ENCODE measurements at places on chromosomes 7 and 10.

DNA sequence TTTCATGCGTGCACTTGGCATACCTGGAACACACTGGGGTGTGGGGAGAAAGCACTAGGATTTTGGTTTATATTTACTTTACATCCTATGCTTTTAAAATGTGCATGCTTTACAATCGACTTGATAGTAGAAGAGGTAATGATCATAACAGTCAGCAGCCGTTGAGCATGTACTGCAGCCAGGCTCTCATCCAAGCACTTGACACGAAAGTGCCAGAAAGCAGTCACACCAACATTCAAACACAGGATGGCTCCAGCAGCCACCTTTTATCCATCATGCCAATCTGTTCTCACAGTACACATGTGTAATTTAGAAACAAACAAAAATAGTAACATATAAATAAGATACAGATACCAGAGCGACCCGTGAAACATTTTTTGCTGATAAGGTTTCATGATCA lies 1.2 kb upstream of the FAM241B start:
- H3K36me3 ChIP-seq, result no peaks in the 10 kb centered on the region
- H3K27me3 ChIP-seq, result peaks cover 51% of the 10 kb centered on the region
- H3K4me3 ChIP-seq, result no peak overlapping the region
- no peak overlapping the region for H3K27ac ChIP-seq
- H3K4me1 ChIP-seq, result no peaks in the 10 kb centered on the region

GRCh38 chr7:22445140-22445743 lies 54.7 kb downstream of the STEAP1B start:
- H3K36me3 ChIP-seq, result no peaks in the 10 kb centered on the region
- no peak overlapping the region for H3K4me3 ChIP-seq
- peak; percentile 8 for DNase-seq
- H3K27me3 ChIP-seq, result no peaks in the 10 kb centered on the region

GRCh38 chr10:127910464-127910770 lies 3.5 kb downstream of the PTPRE start:
- DNase-seq, result no peak
- H3K27ac ChIP-seq, result no peak overlapping the region
- no peak overlapping the region for H3K4me3 ChIP-seq
- H3K36me3 ChIP-seq, result no peaks in the 10 kb centered on the region
- no peaks in the 10 kb centered on the region for H3K27me3 ChIP-seq
- H3K4me1 ChIP-seq, result peaks cover 4% of the 10 kb centered on the region

DNA sequence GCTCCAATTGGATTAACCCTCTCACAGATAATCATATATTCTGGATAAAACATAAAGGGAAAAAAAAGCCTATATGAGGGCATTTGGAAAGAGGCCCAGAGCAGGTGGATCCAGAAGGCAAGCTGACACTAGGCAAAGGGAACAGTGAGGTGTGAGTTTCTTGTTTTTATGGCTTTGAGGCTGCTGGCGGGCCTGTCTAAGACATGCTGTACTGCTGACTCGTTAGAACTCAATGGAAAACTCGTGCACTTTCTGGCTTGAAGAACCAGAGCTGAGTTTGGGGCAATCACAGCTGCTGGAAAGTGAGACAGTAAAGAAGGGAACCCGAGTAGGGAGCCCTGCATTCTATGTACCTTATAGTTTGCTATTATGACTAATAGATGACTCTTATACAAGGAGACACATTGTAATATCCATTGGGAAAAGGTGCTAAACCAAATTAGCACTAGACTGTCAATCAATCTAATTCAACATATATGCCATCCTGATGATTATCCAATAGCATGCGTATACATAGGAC lies 637.1 kb downstream of the GATA3 start:
- no peaks in the 10 kb centered on the region for H3K36me3 ChIP-seq
- no peaks in the 10 kb centered on the region for H3K4me1 ChIP-seq
- H3K27me3 ChIP-seq, result no peaks in the 10 kb centered on the region
- no peak overlapping the region for H3K4me3 ChIP-seq
- DNase-seq, result no peak

DNA sequence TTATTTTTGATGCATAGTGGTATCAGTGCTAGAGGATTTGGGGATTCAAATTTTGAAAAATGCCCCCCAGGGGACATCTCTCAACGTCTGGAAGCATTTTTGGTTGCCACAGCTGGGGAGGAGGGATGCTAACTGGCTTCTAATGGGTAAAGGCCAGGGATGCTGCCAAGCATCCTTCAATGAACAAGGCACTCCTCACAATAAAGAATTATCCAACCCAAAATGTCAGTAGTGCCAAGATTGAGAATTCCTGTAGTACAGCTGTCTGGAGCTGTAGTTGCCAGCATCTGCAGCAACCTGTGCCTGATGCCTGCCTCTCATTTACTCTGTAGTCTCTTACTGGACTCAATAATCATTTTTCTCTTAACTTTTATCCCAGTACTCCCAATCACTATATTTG lies 53.5 kb downstream of the SEPTIN7 start:
- H3K4me1 ChIP-seq, result peaks cover 2% of the 10 kb centered on the region
- no peak for DNase-seq
- H3K36me3 ChIP-seq, result peaks cover 5% of the 10 kb centered on the region

GRCh38 chr10:34626158-34626880 lies 188.8 kb downstream of the PARD3 start:
- H3K36me3 ChIP-seq, result no peaks in the 10 kb centered on the region
- H3K4me3 ChIP-seq, result no peak overlapping the region
- no peak overlapping the region for H3K27ac ChIP-seq
- no peaks in the 10 kb centered on the region for H3K27me3 ChIP-seq
- H3K4me1 ChIP-seq, result no peaks in the 10 kb centered on the region
- DNase-seq, result no peak

- H3K27ac ChIP-seq, result no peak overlapping the region
- H3K27me3 ChIP-seq, result peaks cover 12% of the 10 kb centered on the region
- no peaks in the 10 kb centered on the region for H3K36me3 ChIP-seq
- no peak overlapping the region for H3K4me3 ChIP-seq
Measured at GRCh38 chr10:118955951-118956801, 73.3 kb upstream of the NANOS1 start.

GRCh38 chr7:8594115-8594514 lies 160.7 kb downstream of the NXPH1 start:
- H3K27me3 ChIP-seq, result no peaks in the 10 kb centered on the region
- no peaks in the 10 kb centered on the region for H3K36me3 ChIP-seq
- no peaks in the 10 kb centered on the region for H3K4me1 ChIP-seq
- H3K27ac ChIP-seq, result no peak overlapping the region
- H3K4me3 ChIP-seq, result no peak overlapping the region

DNA sequence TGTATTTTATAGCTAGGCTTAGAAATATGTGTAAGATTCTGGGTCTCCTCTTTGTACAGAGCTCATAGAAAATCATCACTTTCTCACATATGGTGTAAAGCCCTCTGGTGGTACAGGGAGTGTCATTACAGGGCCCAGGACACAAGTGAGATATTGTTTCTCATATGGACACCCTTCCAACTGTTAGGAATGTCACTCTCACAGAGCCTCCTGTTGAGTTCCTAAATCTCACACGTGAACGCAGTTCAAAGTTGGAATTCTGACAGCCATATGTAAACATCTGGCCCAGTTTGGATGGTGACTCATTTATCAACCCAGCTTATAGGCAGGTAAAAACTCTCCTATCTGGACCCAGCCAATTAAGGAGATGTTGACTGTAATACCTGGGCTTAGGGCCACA lies 35.4 kb upstream of the ZNF107 start:
- no peaks in the 10 kb centered on the region for H3K27me3 ChIP-seq
- H3K4me3 ChIP-seq, result no peak overlapping the region
- H3K4me1 ChIP-seq, result no peaks in the 10 kb centered on the region
- no peaks in the 10 kb centered on the region for H3K36me3 ChIP-seq
- peak; percentile 15 for DNase-seq

GRCh38 chr10:1650542-1651269 lies 86.6 kb downstream of the ADARB2 start:
- H3K36me3 ChIP-seq, result no peaks in the 10 kb centered on the region
- H3K27me3 ChIP-seq, result no peaks in the 10 kb centered on the region
- no peak overlapping the region for H3K4me3 ChIP-seq
- DNase-seq, result no peak

DNA sequence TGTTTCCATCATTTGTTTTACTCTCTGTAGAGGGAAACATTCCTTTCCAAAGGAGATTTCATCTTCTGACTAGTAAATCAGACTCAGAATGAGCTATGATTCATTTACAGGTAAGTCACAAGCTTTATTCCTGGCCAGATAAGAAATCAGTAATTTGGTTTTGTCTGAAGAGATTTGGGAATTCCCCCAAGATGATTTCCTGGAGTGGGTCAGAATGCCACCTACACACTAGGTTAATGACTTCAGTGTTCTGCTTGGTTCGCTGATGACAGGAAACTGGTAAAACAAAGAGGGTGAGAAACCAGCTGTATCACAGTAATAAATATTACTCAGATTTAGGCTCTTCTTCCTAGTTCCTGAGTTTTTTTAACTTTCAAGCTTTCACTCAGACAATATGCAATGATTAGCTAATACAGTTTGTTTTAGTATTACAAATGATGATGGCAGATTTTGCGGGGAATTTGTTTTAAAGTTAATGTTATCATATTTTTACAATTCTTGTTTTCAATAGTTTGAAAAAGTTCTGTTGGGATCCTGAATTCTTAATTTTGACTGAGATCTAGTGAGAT lies 8.3 kb upstream of the ASZ1 start:
- no peaks in the 10 kb centered on the region for H3K27me3 ChIP-seq
- H3K27ac ChIP-seq, result no peak overlapping the region
- DNase-seq, result no peak
- no peaks in the 10 kb centered on the region for H3K4me1 ChIP-seq
- H3K4me3 ChIP-seq, result no peak overlapping the region
- no peaks in the 10 kb centered on the region for H3K36me3 ChIP-seq

DNA sequence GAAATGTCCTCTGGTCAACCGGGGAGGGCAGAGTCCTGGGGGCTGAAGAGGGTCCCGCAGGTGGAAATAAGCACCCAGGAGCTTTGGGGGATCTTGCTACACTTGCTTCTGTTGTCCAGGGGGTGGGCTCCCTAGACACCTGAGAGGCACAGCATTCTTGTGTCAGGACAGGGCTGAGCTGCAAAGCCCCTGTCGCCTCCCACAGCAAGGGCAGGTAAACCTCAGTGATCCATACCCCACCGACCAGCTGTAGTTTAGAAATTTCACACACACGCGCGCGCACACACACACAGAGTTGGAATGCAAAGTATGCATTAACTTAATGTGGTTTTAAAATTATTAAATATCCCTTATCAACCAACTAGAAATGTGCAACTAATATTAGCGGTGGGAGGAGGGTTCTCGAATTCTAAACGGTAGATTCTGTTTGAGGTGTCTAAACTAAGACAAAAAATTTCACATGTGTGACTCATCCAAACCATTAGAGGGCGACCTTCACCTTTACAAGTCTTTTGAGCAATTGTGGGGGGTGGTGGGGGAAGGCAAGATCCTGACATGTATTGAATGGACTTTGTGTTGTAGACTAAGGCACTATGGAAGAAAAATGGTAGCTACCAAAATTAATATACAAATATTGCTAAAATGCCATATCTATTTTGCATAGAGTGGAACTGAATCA lies 34.3 kb upstream of the PTF1A start:
- H3K4me1 ChIP-seq, result no peaks in the 10 kb centered on the region
- no peak overlapping the region for H3K4me3 ChIP-seq
- no peaks in the 10 kb centered on the region for H3K36me3 ChIP-seq
- no peak overlapping the region for H3K27ac ChIP-seq
- DNase-seq, result peak; percentile 39

- DNase-seq, result peak; percentile 12
- H3K4me1 ChIP-seq, result no peaks in the 10 kb centered on the region
- H3K4me3 ChIP-seq, result no peak overlapping the region
- H3K36me3 ChIP-seq, result no peaks in the 10 kb centered on the region
- H3K27ac ChIP-seq, result no peak overlapping the region
Measured at GRCh38 chr10:120735773-120736371, 115.3 kb upstream of the WDR11 start.

DNA sequence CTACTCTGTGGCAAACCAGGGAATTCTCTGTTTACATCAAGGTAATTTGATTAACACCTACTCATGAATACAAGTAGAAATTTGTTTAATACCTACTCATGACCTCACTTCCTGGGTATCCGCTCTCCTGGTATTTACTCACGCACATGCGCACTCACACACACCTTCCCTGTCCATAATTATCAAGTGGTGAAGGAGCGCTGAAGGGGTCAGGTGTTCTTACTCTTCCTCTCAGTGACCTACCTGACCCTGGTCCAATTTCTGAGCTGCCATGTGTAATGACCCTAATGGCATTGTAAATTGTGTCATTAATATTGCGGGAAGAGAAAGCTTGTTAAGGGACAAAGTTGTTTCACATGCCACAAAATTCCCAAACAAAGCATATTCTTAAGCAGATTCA lies 41.3 kb upstream of the TRIL start:
- H3K4me1 ChIP-seq, result no peaks in the 10 kb centered on the region
- H3K27me3 ChIP-seq, result peaks cover 28% of the 10 kb centered on the region
- DNase-seq, result no peak
- no peaks in the 10 kb centered on the region for H3K36me3 ChIP-seq
- H3K4me3 ChIP-seq, result no peak overlapping the region
- H3K27ac ChIP-seq, result no peak overlapping the region

DNA sequence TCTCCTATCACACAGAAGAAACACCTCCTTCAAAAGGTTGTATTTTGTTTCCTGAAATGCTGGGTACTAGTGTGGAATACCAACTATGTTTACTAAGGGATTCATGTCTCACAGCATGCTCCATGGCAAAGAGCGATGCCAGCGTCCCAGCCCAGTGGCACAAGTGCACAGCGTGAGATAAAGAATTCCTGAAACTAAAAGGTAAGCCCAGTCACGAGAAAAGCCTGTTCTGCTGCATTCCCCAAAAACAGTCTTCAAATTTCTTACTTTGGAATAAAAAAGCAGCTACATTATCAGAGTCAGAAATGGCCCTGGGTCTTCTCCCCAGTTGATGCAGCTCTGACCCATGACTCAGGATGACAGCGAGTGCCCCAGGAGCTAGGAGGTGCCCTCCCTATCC lies 53.1 kb upstream of the DDC start:
- no peaks in the 10 kb centered on the region for H3K27me3 ChIP-seq
- H3K27ac ChIP-seq, result no peak overlapping the region
- H3K4me1 ChIP-seq, result no peaks in the 10 kb centered on the region
- peaks cover 24% of the 10 kb centered on the region for H3K36me3 ChIP-seq

GRCh38 chr7:137626469-137627067 lies 220.2 kb downstream of the DGKI start:
- H3K27ac ChIP-seq, result no peak overlapping the region
- no peaks in the 10 kb centered on the region for H3K4me1 ChIP-seq
- no peaks in the 10 kb centered on the region for H3K36me3 ChIP-seq
- no peaks in the 10 kb centered on the region for H3K27me3 ChIP-seq

DNA sequence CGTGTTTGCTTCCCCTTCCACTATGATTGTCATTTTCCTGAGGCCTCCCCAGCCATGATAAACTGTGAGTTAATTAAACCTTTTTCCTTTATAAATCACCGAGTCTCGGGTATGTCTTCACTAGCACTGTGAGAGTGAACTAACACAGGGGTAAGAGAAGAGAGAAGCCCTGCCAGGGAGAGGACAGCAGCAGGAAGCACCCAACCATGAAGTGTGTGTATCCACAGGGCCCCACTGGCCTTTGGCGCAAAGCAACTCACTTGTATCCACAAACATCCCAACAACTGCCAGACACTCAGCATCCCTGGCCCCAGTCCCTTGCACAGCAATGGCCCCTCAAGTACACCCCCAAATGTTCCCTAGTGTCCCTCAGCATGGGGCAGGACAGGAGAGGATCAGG lies 115.1 kb downstream of the MAD1L1 start:
- H3K4me1 ChIP-seq, result peaks cover 23% of the 10 kb centered on the region
- no peak overlapping the region for H3K4me3 ChIP-seq
- DNase-seq, result no peak
- H3K27ac ChIP-seq, result no peak overlapping the region
- peaks cover 2% of the 10 kb centered on the region for H3K36me3 ChIP-seq

Measured in IMR-90 (cell line).